ENCODE measurements at places on chromosomes 3 and 15.

DNA sequence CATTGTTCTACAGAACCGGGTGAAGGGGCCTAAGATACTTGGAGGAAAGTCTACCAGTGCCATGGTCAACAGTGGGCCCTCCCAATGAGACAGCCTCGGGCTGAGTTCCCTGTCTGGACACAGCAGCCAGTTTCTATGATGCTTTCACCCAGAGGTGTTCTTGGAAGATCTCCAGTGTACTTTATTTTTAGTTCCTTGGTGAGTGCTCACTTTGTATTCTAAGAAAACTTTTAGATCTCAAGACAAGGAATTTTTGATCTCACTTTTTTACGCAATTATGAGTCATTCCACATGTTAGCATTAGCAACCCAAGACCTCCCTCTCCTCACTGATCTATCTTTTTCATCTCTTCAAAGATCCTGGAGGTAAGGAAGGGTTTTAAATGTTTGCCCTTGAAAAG lies 287.7 kb downstream of the RORA start:
- no peak for DNase-seq

DNA sequence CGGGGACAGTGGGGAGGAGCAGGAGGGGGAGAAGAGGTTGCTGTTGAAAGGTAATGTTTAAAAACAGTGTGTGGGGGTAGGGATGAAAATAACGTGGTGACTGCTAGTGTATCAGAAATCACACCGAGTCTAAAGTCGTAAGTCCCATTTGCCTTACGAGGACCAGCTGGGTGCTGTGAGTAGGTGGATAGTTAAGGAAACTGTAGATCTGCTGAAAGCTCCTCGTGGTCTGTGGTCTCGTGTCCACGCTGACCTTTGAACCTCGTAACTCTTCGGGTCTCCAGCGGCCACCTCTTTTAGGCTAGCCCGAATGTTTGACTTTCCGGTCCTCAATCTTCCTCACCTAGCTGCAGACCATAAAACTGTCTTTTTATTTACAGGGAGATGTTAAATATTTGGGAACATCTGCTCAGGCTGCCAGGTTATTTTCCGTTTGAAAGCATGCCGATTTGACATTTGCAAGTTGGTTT lies 29.3 kb upstream of the ST3GAL6 start:
- DNase-seq: no peak

DNA sequence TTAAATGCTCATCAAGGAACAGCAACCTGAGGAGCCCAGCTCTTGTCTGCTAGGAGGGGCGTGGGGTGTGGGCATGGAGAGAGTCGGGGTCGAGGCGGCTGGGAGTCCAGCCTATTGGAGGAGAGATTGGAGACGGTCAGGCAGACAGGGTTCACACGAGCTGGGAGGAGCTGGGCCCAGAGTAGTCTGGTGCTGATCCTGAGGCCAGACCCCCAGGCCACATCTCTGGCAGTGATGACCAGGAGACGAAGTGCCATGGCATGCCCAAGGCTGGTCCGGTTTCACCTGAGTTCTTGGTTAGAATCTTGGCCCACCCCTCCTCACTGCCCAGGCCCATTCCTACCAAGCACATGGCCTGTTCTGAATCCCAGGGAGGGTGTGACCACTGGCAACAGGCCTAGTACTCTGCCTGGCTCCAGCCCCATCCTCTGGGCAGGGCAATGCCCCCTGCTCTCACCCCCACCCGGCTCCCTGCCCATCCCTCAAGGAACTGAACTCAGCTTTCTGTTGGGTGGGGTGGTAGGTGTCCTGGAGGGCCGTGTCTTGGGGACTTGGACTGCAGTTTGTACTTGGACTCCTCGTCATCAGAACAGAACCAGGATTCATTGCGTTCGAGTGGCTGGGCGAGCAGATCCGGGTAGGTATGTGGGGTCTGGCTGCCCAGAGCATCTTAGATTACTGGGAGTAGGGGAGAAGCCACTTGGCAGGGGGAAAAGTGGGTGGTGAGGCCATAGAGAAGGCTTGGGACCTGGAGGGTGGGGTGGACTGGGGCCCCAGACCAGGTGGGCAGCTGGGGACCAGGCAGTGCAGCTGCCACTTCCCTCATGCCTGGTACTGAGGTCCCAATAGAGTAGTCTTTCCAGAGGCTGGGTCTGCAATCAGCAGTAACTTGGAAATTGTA lies 20.8 kb downstream of the SLC28A1 start:
- DNase-seq: no peak

DNA sequence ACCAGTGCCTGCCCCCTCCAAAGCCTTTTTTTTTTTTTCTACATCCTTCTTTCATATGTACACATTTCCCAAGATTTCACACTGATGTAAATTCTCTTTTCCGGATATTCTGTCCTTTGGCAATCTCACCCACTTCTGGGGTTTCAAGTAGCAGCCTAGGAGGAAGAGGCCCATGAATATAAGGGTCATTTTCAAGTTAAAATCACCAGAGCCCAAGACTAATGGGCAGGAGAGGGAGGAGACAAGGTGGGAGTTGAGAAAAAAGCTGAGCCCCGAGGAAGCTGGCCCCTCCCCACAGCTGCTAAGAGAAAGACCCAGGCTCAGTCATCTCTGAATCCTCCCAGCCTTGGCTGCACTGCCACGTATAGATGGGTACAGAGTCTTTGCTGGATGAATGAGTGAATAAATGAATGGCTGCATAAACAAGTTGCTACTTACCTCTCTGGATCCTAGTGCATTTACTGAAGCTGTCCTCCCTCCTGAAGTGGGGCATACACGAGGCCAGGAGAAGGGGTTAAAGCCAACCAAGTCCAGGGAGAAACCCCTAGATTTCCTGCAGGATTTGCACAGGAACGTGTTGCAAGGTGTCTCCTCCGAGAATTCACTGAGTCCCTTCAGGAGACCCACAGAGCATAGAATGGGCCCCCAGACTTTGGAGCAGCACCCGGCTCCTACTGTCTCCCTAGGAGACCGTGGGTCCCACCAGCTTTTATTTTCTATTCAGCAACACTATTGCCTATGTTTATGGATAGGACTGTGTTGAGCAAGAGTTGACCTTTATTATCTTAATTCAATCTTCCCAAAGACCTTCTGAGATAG lies 100.8 kb upstream of the LIPC start:
- no peak for DNase-seq

- DNase-seq: no peak
Observed at GRCh38 chr15:47432826-47433225, 284.5 kb upstream of the SEMA6D start.

GRCh38 chr3:17573396-17573795 lies 169.0 kb downstream of the TBC1D5 start:
- DNase-seq: no peak

- no peak for DNase-seq
Observed at GRCh38 chr3:129793942-129794310, 99.6 kb downstream of the TMCC1 start.

- no peak for DNase-seq
Observed at GRCh38 chr3:174362556-174362955, 496.6 kb upstream of the NAALADL2 start.

GRCh38 chr3:119236756-119237155 lies 3.9 kb downstream of the B4GALT4 start:
- no peak for DNase-seq

DNA sequence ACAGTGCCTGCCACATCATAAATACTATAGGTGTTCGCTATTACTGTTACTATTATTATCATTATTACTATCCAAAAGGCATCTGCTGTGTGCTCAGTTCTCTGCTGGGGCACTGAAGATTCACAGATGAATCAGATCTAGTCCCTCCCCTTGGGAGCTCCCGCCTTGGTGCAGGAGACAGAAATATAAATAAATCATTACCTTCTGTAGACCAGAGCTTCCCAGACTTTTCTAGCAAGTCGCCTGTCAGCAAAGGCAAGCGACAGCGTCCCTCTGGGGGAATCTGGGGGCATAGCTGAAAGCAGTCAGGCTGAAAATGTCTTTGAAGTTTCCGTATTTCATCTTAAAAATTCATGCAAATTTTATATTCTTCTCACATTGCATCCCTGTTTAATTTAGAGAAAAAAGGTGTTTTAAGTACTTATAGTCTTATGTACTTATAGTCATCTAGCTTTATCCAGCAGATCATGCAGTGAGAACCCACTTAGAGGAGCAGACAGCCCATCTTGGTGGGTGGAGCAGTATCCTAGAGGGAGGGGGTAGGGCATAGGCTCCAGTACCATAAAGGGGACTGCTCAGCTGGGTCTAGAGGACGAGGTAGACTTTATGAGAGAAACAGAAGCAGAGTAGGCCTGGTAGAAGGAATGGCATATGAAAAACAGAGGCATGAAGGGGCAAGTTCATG lies 10.4 kb upstream of the BRPF1 start:
- DNase-seq: no peak

DNA sequence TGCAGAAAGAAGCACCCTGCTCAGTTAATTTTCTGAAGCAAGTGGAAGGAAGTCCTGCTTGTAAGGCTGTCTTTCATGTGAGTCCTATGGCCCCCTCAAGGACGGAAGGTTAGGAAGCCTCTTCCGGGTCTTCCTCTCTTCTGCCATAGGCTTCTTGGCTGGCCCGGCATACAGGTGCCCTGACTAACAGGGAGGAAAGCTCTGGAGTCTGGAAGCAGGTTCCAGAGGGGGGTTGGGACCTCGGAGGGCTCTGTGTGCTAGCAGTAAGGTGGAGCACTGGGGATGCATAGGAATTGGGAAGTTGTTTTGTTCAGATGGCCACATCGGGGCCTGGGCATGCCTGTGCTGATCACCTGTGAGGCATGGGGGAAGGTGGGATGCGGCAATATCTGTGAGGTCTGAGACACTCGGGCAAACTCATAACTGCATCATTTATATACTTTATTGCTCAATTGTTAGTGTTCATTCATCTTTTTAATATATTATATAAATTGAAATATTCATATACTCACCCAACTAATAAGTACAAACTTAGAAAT lies 49.6 kb downstream of the TRAK1 start:
- no peak for DNase-seq

DNA sequence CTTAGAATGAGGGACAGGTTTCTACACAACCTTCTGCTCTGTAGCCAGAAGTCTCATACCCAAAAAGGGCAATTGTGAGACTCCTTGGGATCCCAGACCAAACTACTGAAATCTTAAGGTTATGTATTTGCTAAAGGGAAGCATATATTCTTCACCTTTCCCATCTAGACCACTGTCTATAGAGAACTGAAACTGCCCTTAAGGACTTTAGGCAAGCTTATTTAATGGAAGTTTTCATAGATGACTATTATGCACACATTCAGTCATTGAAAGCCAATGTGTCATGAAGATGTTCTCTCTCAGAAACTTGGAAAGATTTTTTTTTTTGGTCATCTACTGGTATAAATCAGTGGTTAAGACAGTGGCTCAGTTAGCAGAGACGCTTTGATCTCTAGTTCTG lies 365.3 kb downstream of the MCTP2 start:
- no peak for DNase-seq

DNA sequence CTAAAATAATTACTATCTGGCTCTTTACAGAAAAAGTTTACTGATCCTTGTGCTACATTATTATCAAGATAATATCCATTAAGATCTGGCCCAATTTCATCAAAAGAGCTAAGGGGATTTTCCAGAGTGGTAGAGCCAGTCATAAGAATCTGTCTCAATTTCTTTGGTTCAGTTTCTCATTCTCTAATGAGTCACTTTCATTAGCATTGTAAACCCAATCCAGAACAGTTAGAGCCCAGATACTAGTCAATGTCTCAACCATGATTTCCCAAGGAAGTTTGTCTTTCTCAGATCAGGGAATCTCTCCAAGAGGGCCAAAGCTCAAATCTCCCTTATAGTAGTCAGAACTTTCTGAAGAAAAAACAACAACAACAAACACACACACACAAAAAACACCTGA lies 131.1 kb upstream of the PPP2R3A start:
- DNase-seq: no peak

DNA sequence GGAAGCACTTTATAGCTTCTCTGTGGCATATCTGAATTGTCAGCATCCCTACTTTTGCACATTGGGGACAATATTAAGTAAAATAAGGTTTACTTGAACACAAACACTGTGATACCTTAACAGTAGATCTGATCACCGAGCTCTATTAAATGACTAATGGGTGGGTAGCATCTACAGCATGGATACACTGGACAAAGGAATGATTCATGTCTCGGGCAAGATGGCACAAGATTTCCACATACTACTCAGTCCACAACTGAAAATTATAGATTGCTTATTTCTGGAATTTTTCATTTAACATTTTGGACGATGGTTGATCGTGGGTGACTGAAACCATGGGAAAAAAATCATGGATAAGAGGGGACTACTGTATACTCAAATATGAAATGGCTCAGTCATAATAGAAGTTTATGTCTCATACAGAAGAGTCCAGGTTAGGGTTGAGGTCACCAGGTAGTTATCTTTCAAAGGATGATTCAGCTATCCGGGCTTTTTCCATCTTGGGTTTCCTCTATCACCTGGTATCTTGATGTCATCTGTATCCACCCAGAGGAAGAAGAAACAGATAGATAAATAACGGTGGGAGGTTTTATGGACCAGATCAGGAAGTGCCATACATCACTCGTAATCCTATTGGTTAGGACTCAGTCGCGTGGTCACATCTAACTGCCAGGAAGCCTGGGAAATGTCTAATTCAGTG lies 320.0 kb upstream of the RARB start:
- DNase-seq: no peak
